ENCODE measurements at places on chromosomes 4 and X.

DNA sequence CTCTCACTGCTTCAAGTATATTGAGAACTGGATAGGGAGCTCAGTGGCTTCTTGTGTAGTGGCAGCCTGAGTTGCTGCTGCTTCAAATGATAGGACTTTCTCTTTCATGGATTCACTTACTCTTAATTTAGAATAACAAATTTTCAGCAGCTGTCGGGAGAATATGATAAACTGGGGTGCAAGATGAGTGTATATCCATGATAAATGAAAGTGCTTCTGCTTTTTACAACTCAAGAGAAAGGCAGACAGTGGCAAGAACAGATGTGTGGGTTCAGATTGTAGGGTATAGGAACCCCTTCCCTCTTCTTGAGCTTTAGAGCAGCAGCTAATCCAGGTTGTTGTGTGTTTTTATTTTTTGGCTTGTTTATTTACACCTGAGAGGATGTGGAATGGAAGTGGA lies 1.0 kb downstream of the SH3BGRL start:
- no peak for DNase-seq

DNA sequence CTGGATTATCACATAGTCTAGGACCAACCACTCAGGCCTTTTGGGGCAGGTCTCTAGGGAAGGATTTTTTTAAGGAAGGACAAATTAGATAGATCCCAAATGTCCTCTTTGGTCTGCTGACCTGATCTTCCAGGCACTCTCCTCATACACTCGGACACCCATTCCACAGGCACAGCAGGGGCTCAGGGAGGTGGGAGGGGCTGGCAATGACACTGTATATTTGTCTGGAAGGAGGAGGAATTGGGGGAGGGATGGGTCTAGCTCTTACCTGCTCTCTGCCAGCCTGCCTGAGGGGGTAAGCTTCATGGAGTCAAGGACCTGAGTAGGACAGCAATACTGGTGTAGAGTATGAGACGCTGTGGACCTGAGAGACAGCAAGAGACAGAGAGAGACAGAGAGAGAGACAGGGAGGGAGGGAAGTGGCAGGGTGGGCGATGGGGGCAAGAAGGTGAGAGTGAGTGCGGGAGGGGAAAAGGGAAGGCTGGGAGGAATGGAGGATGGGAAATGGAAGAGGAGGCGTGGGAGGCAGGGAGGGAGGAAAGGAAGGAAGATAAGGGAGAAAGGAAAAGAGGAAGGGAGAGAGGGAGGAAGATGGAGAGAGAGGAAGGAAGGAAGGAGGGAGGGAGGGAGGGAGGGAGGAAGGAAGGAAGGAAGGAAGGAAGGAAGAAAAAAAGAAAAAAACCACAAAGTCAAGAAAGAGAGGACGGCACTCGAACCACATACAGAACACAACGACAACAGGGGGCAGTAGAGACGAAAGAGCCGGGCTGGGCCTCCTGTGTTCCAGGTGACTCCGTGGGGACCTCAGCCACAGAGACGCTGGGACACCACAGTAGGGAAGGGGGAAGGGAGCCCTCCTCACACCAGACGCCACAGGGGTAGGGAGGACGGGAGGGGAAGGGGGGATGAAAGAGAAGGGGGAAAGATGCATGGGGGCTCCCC lies 1.8 kb downstream of the IQSEC2 start:
- no peak for DNase-seq

DNA sequence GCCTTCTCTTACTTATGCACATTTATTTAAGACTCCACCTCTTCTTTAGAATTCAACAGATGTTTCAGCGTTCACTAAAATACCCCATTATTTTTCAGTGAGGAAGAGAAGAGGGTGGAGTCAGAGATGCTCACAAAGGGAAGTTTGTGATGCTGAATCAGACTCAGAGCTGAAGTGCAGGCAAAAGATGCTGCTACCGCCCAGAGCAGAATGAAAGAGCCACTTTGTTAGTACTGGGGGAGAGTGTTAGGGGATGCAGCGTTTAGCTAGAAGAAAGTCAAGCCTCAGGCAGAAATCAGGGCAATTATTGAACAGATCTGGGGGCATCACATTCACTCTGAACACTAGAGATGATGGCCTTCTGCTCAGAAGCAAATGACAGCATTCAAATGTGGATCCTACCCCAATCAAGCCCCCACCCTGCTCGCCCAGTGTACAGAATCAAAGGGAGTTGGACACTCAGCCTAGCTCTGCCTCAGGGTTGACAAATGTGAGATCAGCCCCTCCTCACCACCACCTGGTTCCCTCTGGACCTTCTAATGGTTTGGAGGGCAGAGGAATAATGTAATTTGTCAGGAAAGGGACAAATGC lies 138.3 kb downstream of the UNC5C start:
- DNase-seq = no peak

GRCh38 chrX:110036162-110037033 lies 33.5 kb downstream of the TMEM164 start:
- no peak for DNase-seq

DNA sequence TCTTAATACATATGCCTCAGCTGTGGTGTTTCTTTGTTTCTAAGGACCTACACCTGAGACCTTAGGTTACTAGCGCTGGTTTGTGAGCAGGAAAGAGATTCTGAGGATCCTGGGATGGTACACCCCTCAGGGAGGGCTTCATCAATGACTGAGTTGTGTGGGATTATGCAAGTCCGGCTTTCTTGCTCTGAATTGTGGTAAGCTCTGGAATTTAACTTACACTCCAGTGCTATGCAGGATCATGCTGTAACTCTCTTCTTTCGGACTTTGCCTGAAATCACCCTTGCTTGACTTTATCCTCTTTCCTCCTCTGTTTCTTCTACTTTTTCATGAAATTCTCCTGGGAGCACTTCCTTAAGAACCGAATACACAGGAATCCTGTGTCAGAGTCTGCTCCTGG lies 431.5 kb upstream of the BOD1L1 start:
- DNase-seq = no peak

DNA sequence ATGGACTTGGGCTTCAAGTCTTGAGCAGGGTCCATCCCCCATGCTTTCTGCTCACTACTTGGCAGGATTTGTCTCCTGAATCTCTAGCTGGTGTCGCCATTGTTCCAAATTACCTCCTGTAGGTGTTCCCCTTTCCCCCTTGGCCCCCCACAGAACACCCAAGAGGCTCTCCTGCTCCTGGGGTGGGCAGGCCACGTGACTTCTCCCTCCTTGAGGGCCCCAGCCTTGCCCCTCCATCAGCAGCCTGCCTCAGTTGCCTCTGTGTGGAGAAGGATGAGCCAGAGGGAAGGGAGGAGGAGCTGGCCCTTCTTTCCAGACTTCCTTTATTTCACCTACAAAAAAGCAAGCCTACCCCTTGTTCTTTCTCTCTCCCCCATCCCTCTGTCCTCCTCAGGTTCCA lies 1.8 kb downstream of the GPR78 start:
- DNase-seq = no peak

All from esophagus squamous epithelium (tissue), 5 donors.